Stimulated activated CD8-positive, alpha-beta memory T cell treated with anti-CD3 and anti-CD28 coated beads, Interleukin-15, amount 100 ng/mL, for 48 hours (primary cell): ENCODE measurements at places on chromosomes 5 and 9.

GRCh38 chr5:140627972-140628371 lies 5.0 kb downstream of the CD14 start:
- DNase-seq, result no peak

DNA sequence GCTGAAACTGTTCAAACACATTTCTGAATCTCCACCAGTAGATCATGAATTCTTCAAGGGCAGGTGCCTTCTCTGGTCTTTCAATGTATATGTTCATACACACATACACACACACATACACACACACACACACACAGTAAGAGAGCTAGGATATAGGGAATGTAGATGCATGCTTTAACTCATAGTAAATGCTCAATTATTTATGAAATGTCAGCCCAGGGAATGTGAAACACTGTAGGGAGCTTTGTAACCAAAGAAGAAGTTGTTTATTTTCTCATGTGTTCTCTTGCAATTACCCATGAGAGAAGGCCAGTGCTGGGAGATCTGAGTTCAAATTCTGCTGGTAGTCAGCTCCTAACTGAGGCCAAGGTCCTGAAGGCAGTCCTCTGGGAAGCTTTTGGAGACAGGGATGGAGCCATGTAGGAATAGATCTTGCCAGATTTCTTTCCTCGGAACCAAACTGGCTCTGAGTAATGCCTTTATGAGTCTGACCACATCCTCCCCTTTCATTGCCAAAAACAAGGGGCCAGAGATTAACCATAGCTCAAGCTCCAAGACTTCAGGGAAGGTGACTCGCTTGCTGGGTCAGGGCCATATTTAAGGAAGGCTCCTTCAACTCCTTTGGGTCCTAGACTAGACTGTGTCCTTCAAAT lies 487.0 kb upstream of the TNC start:
- no peak for DNase-seq

DNA sequence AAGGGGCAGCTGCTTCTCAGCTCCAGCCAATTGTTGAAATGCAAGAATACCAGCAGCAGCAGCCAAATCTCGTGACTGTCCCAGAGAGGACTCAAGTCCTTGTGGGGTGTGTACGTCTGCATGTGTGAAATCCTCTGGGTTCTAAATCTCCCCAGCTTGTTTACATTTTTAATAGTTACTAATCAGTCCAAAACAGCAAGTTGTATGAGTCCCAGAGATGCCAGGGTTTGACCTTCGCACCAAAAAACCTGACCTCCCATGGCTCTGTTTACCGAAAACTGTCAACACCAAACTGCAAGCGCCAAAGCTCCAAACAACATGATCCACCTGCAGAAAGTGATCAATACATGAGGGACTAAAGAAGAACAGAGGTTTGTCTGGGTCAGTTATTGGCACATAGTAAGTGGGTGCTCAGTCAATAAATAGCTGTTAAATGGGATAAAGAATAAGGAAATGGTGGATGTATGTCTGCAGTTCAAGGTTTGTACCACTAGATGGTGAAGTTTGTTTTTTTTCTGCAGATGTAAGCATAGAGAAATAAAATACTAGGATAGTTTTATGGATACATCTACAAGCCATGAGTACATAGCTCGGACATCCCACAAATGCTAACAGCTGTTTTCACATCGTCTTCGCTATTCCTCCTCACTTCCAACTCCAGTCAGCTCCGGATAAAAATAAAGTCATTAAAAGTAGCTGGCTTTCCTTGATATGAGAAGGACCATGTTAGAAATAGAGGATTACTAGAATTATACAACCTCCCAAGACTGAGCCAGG lies 85.3 kb upstream of the ADRB2 start:
- no peak for DNase-seq

- no peak for DNase-seq
Observed at GRCh38 chr5:169024421-169024820, 276.5 kb downstream of the SLIT3 start.

DNA sequence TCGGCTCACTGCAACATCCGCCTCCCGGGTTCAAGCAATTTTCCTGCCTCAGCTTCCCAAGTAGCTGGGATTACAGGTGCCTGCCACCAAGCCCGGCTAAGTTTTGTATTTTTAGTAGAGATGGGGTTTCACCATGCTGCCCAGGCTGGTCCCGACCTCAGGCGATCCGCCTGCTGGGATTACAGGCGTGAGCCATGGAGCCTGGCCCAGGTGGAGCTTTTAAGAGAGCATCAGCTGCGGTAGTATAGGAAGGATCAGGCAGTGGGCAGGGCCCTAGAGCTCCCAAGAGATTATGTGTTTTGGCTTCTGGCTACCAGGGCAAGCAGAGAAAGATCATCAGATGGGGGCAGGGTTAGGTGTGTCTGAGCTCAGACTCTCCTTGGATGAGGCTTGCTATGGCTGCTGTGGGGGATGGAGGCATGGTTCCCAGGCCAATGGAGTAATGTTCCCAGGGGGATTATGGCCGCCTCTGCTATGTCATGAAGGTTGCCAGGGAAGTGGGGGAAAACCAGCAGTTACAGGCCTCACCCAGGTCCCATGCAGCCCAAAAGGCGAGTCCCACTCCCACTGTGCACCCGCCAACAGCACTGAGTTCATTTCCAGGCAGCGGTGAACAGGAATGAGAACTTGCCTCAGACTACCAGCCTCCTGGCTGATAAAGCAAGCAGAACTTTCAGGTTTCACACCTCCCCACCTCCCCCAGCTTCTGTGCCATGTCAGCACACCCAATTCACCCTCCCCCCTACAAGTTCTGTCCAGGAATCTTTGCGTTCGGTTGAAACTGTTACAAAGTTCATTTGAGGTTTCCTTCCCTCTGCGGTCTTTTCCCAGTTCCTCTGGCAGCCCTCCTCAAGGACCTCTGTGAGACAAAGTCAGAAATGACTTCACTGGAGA lies 507.6 kb downstream of the SPATA31D1 start:
- no peak for DNase-seq

DNA sequence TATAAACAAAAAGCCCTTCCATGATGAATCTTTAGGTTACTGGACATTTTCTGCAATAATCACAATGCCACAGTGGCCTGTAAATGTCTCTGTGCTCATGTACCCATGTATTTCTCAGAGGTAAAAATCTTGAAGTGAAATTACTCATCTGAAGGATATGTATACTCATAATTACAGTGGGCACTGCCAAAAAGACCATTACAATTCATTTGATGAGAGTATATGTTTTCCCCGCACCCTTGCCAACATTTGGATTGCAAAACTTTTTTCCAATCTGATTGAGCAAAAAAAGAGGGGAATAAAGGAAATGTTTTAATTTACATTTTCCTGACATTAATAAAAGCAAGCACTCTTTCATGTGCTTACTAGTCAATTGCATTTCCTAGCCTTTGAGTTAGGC lies 110.5 kb downstream of the EPB41L4A start:
- no peak for DNase-seq

DNA sequence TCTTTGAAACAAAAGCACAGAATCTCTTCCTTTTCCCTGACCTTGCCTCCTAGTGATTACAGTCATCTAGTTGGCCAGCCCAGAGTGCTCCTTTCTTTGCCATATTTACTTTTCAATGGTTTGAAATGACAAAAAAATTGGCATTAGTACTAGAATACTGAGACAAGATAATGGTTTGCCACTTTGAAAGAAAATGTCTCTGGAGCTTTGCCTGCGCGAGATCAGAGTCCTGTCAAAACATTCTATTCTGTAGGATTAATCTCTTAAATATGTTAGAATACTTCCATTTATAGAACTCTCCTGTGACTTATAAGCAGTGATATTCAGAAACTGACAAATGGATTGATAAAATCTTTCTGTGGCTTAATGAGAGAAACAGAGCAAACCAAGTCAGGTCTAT lies 484.0 kb upstream of the IZUMO3 start:
- no peak for DNase-seq

GRCh38 chr5:36441280-36441679 lies 139.6 kb upstream of the RANBP3L start:
- DNase-seq, result no peak

GRCh38 chr5:151683444-151683843 lies 3.3 kb downstream of the SPARC start:
- DNase-seq, result no peak

- no peak for DNase-seq
Observed at GRCh38 chr9:133273819-133274218, 1.2 kb downstream of the ABO start.

DNA sequence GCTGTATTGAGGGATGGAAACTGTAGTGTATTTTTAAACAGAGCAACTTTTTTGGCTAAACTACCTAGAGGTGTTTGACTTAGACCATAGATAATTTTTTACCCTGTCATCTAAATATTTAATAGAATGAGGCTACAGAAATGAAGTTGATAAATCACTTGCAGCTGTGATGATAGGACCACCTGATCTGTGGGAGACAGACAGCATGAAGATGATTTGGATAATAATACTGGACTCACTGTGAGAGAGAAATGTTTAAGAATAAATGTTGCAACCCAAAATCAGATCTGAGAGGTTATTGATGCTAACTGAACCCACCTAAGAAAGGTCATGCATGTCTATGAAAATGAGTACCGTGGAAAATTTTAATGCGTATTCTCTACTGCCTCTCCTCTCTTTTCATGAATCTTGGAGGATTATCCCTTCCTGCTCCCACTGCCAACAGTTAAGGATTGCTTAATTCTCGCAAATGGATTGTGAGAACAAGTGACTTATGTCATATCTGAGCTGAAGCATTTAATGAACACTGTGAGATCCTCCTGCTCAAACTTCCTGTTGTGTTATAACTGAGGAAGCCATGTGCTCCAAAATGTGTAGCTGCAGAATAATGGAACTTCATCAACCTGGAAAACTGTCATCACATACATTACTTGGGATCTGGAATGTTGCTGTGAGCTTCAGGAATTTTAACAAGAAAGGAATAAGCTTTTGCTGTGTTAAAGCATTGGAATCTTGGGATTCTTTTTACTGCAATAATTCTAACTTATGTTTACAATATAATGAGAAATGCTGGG lies 617.9 kb upstream of the CDH18 start:
- no peak for DNase-seq

- no peak for DNase-seq
Observed at GRCh38 chr5:115424030-115424429, 120.5 kb downstream of the FEM1C start.

GRCh38 chr5:141389153-141390042 lies 1.9 kb downstream of the PCDHGB4 start:
- no peak for DNase-seq

- peak; percentile 36 for DNase-seq
Observed at GRCh38 chr9:128026773-128027541, 40.2 kb downstream of the NAIF1 start.

GRCh38 chr5:19770396-19770795 lies 217.6 kb downstream of the CDH18 start:
- no peak for DNase-seq

DNA sequence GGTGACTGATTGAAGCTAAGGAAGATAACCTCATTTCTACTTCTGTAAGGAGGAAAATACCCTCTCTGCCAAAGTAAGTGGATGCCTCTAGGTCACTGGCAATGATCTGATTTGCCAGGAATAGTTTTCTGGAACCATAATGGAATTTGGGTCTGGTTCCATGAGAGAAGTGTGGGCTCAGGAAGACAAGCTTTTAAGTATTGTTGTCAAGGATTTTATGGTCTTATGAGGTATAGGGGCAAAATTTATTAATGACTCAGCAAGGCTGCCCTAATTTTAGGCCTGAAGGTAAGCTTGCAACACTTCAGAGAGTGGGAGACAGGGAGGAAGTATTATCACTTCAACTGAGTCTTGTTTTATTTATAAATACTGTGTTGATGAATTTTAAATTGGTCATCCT lies 322.6 kb upstream of the ACTBL2 start:
- no peak for DNase-seq

DNA sequence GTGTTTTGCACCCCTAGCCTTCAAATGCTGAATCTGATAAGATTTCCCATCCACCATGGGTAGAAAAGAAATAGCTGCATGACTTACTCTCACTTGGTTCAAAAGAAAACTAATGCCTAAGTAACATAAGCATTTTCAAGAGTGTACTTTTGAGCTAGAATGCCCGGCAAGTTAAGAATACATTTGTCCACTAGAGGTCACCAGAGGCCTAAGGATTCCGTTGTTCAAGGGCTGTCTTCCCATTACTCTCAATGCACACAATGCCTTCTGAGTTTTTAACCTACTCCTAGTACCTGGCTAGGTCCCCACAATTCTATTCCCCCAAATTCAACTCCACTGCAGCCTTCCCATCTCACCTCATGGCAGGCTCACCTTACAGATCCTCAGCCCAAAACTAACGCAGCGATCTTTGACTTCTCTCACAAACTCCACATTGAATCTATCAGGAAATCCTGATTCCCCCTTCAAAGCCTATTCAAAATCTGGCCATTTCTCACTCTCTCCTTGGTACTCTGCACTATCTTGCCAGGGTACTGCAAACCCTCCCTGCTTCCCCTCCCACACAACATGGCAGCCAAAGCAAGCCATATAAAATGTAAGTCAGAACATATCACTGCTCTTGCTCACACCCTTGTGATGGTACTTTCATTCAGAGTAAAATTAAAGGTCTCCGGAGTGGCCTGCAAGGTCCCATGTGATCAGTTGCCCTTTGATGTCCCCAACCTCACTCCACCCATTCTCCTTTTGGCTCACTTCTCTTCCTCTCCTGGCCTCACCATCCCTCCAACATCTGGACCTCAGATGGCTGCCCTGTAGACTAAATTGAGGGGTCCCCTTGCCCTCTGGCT lies 13.4 kb downstream of the OXCT1 start:
- no peak for DNase-seq

DNA sequence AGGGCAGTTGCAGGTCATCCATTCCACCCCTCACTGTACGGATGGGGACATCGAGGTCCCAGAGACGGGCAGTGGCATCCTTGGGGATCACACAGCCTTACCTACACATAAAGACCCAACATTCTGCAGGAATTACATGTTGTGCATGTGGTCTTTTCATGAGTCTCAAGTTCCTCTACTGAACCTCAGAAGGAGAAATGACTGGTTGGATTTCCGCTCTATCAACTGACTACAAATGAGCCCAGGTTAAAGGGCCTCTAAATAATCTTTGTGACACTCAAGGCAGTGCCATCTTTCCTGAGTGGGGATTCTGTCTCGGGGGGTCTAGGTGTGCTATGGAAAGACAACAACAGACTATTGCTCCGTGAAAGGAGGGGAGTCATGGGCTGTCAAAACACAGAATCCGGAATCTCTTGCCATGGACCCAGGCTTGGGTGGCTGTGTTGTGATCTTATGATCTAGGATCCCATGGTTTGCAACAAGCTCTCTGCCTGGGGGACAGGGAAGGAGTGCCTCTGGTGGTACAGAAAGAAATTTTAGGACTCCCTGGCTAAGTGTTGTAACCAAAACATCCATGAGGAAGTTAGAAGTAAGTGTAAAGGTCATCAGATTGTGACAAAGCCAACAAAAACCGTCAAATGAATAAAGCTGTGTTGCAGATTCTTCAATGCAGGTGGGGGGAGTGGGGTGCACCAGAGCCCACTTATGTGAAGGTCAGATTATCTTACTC lies 1.9 kb upstream of the SLC31A2 start:
- no peak for DNase-seq

DNA sequence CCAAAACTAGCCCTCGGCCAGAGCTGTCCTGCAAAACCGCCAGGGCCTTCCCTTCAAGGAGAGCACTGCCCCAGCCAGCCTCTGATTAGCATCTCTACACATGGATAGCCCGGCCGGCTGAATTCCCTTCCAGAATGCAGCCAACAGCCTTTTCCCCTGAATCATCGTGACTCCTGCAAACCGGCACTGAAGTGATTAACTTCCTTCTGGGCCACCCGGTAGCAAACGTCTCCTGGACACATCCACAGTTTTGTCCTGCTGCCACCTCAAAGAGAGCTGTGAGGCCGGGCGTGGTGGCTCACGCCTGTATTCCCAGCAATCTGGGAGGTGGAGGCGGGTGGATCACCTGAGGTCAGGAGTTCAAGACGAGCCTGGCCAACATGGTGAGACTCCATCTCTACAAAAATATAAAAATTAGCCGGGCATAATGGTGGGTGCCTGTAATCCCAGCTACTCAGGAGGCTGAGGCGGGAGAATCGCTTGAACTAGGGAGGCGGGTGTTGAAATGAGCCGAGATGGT lies 21.1 kb upstream of the EEIG1 start:
- no peak for DNase-seq
